Activated CD4-positive, alpha-beta T cell treated with anti-CD3 and anti-CD28 coated beads for 24 hours (primary cell): ENCODE measurements at places on chromosomes 7 and 10.

DNA sequence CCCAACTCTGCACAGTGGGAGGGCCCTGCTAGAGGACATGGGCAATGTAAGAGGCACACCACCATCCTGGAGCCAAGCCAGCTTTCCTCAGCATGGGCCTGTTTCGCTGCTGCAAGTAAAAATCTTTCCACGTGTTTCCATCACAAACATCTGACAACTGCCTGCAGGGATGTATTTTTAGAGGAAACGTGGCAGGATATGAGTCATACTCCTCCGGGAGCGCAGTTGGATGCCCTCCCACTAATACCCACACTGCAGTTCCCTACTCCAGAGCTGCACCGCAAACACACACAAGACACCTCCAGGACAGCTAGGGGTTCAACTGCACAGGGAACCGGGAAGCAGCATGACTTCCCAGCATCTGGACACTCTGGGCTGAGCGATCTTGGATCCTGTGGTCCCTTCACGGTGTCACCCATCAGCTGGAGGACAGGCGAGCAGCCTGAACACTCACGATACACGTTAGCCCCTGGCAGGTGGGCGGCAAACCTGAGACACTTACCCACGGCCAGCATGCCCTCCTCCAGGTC lies 26.1 kb downstream of the PLAC9 start:
- no peak for DNase-seq

DNA sequence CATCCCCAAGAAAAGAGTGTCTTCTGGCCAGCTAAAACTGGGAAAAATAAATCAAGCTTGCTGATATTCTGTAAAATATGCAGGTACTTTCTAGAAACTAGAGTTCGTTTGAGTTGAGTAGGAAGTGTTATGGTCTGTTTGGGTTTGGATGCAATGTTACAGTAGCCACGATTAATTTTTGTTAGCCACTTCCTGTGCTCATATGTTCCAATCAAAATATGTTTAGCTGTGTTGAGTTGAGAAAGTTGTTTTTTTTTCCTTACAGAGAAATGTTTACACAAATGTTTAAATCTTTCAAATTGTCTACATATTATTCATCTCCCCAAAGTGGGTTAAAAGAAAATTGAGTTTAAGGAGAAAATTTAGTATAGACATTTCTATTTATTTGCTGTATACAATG lies 11.3 kb upstream of the LAMB1 start:
- DNase-seq: no peak

DNA sequence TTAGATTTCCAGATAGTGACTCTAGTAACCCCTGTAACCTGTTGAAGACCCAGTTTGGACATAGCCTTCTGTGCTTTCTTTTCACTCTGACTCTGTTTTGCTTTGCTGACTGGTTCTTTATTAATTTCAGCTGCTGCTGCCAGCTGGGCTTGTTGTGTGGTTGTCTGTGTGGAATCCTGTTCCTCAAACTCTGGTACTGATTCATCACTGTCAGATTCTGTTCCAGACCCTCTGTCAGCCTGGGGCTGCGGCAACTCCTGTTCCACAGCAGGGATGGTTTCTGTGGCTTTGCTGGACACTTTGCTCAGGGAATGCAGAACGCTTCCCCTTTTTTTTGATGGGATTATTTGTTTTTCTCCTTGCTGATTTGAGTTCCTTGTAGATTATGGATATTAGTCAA lies 104.9 kb downstream of the SEC23IP start:
- no peak for DNase-seq

DNA sequence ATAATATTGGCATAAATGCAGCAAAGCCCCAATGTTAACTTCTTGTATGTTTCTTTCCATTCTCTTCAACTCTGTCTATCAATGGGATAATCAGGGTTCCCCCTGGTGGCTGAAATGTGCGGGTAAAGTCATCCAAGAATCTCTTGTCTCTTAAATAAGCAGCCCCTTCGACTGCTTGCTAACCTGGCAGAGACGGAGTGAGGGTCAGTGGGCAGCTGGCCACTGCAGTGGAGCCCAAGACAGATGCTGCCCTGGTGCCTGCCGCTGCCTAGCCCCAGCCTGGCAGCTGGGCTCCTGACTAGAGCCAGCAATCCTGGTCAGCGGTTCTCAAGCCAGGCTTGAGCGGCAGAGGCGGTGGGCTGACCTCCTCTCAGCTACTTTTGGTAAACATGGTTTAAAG lies 248.9 kb downstream of the COBL start:
- DNase-seq: peak; percentile 34

DNA sequence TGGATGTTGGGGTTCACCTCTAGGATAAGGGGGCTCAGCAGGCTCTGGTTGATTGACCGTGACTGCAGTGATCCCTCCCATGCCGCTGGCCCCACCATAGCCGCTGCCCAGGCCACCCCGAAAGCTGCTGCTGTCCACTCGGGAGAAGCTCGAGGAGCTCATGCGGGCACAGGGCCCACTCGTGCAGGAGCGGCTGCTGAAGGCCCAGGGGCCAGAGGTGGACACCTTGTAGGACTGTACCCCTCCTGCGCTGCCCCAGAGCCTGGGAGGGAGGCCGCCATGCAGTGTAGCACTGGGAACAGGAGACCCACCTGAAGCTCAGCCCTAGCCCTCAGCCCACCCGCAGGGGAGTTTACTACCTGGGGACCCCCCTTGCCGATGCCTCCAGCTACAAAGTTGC lies 70.0 kb downstream of the CHRM2 start:
- no peak for DNase-seq

DNA sequence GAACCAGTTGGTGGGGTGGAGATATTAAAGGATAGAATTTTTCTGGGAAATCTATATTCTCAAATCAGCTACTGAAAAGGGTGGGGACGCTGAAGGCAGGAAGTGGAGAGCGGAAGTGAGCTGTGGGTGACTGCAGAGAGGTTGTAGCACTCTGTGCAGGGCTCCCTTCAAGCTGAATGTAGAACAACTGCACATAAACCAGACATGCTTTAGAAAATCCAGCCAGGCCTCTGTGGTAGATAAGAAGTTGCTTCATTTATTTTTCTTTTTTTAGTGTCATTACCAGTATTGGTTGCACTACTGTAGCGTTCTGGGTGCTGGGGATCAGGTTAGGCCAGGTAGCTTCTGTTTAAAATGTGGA lies 127.8 kb downstream of the CELF2 start:
- peak; percentile 40 for DNase-seq

DNA sequence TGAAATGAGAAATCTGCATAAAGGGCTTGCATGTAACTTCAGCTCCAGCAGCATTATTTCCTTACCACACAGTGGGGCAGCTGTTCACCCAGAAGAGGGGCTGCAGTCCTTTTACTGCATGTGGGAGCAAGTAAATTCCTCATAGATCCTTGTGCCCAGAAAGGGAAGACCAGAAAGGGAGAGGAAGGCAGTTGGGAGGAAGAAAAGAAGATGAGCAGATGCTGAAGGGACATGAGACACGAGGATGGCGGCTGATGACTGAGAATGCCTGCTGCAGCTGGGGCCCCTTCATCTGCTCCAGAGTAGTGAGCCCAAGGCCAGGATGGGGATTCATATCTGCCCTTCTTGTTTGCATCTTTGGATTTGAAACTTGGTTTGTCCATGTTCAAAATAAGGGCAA lies 80.5 kb downstream of the WIPF3 start:
- DNase-seq: no peak

DNA sequence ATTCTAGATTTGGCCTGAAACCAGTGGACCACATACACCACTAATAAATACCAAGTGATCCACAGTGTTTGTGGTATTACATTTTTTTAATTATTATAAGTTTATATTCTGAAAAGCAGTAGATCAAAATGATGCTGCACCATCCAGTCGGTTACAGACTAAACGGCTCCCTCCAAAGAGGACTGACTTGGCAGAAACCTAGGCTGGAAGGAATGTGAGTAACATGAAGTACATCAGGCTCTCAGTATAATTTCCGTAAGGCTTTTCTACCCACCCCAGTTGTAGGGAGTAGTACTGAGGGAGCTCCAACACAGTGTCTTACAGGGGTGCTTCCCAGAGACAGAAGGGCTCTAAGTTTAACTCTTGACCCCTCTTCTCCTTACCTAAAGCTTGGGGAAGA lies 119.5 kb downstream of the TRRAP start:
- DNase-seq: no peak

DNA sequence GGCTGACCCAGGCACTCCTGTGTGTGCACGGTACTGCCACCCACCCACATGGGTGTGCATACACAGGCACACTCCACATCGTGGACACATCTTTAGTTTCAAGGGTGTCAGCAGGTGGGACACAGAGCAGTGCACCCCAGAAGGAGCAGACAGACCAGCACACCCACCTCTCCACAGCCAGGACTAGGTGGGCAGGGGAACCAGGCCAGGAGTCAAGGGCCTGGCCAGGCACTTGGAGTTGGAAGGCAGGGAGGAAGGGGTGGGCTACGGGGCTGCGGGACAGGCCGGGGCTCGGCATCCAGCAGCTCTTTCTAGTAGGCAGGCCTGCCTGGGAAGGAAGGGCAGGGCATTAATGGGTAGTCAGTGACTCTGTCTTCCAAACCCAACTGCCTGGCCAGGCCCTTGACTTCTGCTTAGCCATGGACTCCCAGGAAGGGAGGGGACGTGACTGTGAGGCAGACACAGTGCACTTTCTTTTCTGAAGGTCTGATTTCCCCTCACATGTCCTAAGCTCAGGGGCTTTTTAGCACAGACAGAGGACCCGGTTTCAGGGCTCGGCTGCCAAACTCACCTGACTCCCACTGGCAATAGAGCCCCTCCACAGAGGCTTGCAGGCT lies 14.6 kb downstream of the RASGEF1A start:
- DNase-seq: no peak

- DNase-seq: peak; percentile 43
Observed at GRCh38 chr7:135558337-135558767, 635 bp downstream of the NUP205 start.

GRCh38 chr7:142874837-142875236 lies 10.7 kb downstream of the TRPV6 start:
- no peak for DNase-seq

DNA sequence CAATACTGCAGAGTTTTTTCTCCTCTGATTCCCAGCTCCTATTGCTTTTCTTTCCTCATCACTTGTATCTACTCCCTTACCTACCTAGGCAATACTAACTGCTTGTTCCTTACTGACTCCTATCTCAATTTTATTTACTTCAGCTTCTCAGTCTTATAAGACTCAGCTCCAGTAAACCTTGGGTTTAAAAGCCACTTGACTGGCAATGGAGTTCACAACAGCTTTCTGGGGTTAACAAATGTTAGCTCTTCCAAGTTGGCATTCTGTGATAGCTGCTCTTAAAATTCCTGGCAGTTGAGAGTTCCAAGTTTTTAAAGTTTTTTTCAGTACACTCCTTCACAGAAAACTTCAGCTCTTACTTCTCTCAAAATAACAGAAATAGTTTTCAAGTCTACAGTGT lies 14.2 kb downstream of the ATAD1 start:
- DNase-seq: no peak

- no peak for DNase-seq
Observed at GRCh38 chr10:32217216-32217615, 129.7 kb downstream of the EPC1 start.

- DNase-seq: no peak
Observed at GRCh38 chr7:76063525-76063924, 15.6 kb downstream of the MDH2 start.

GRCh38 chr7:20793248-20793647 lies 6.6 kb upstream of the SP8 start:
- no peak for DNase-seq

- DNase-seq: no peak
Observed at GRCh38 chr10:73218431-73219191, 28.4 kb downstream of the DNAJC9 start.

- no peak for DNase-seq
Observed at GRCh38 chr10:4931587-4931986, 31.6 kb upstream of the AKR1C1 start.

DNA sequence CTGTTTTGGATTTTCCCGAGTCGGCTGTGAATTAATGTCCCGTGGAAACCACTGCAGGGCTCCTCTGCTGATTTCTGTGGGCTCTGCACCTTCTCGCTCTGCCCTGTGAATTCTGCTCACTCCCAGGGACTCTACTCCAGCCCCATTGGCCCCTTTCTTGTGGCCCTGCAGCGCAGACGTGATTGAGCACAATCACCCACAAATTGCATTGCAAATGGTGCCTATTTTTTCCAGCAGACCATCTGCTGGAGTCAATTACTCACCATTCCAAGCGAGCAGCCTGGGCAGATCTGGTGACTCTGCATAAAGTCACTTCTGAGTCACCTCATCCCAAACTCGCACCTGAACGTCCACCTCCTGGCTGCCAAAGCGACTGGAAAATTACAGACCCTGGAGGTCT lies 235.8 kb downstream of the PAXIP1 start:
- no peak for DNase-seq

DNA sequence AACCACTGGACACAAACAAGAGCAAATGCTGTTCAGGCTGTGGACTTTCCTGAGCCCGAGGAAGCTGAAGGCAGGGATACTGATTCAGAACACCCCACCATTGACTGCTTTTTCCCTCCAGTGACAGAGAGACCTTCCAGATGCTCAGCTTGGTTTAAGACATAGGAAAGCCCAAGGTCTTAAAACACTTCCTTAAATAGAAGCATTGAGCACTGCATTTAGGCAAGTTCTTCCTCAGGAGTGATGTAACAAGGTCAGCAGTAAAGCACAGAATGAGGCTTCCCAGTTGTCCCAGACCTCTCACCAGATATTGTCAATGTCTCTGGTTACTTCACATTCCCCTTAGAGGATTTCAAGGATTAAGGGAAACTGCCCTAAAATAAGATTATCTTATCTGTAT lies 19.6 kb upstream of the CDCA7L start:
- DNase-seq: no peak

DNA sequence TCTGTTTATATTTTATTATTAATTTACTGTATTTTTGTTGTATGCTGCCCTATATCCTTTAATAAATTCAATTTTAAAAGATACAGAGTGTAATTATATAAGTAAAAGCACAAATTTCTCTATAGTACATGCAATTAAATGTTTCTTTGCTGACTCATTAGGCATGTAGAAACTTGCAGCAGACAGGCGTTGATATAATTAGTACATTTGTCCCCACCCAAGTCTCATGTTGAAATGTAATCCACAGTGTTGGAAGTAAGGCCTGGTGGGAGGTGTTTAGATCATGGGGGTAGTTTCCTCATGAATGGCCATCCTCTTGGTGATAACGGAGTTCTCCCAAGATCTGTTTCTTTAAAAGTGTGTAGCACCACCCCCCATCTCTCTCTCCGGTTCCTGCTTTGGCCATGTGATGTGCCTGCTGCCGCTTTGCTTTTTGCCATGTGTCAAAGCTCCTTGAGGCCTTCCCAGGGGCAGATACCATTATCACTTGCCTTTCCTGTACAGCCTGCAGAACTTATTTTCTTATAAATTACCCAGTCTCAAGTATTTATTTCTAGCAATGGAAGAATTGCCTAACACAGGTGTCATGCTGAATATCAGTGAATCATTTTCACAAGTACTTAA lies 63.7 kb downstream of the TSPAN12 start:
- no peak for DNase-seq

GRCh38 chr10:109875828-109876821 lies 47.2 kb downstream of the XPNPEP1 start:
- DNase-seq: no peak

- no peak for DNase-seq
Observed at GRCh38 chr7:131488361-131488760, 68.1 kb downstream of the PODXL start.
